ENCODE measurements at places on chromosomes 4 and X.

GRCh38 chr4:113442826-113443225, 318.7 kb downstream of the CAMK2D start:
- DNase-seq = no peak

GRCh38 chrX:150255441-150256296, 107.4 kb upstream of the MAMLD1 start:
- no peak for DNase-seq

GRCh38 chr4:150974252-150974640, 40.8 kb downstream of the LRBA start:
- DNase-seq = no peak

- no peak for DNase-seq
These were observed 19.7 kb upstream of the AMELX start for GRCh38 chrX:11273544-11273943.

DNA sequence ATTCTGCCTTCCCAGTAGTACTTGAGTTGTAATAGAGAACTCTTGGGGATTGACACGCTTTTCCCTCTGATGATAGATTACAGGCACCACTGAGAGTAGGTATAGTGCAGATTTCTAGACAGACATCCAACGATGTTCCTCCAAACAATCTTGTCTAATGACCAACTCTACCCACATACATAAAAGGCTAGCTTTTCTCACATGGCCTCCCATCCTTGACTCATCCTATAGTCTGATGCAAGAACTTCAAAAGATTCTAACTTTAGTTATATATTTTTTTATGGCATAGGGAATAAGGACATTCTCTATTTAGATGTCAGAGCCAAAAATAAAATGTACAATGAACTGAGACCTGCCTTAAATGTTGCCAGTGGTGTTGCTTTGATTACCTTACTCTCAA, 60.9 kb downstream of the GLRA2 start:
- no peak for DNase-seq

DNA sequence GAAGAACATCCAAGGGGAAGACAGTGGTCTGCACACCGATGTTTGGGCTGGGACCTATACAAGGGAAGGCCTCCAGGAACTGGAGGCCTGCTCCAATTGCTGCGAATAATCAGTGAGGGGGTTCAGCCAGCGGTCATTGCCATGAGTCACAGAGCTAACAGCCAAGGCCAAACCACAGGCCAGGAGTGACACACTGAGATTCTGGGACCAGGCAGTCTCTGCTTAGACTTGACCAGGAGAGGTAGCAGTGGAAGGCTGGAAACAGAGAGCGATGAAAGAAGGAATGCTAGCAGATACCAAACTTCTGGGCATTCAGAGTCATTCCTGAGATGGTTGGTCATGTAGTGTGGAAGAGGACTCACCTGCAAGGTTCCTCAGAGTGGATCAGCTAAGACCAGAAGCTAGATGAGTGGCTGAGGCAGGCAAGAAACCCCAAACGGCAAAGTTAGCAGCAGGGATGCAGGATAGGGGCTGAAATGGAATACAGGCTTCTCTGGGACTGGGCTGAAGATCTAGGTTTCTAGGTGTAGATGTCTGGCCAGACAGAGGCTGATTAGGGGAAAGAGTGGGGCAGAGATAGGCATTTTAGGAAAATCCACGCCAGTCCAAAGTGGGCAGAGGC, 54.7 kb downstream of the CNGA2 start:
- no peak for DNase-seq

- no peak for DNase-seq
These were observed 17.0 kb downstream of the XIAP start for GRCh38 chrX:123876844-123877243.

GRCh38 chr4:153724606-153725005, 35.2 kb downstream of the RNF175 start:
- DNase-seq = no peak

GRCh38 chr4:144115519-144115918, 25.0 kb downstream of the GYPA start:
- DNase-seq = no peak

DNA sequence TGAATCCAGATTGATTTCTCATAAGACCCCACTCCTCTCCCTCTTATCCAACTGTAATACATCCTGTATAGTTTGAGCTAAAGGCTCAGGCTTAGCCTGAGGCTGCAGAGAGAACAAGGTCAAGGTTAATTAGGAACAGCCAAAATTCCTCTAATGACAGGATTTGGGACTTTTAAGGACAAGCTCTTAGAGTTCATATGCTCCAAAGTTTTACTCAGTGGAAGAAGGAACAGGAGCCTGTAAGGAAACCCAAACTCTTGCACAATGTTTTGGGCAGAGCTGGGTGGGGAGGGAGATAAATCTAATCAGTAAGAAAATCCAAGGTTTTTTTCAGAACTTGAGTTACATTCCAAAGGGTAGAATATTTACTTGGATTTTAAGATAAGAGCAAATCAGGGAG, 238.8 kb downstream of the QDPR start:
- DNase-seq = no peak

- peak; percentile 1 for DNase-seq
These were observed 12.4 kb downstream of the ZFP92 start for GRCh38 chrX:153423652-153424051.

- DNase-seq = no peak
These were observed 8.7 kb downstream of the GAGE10 start for GRCh38 chrX:49312176-49312575.

DNA sequence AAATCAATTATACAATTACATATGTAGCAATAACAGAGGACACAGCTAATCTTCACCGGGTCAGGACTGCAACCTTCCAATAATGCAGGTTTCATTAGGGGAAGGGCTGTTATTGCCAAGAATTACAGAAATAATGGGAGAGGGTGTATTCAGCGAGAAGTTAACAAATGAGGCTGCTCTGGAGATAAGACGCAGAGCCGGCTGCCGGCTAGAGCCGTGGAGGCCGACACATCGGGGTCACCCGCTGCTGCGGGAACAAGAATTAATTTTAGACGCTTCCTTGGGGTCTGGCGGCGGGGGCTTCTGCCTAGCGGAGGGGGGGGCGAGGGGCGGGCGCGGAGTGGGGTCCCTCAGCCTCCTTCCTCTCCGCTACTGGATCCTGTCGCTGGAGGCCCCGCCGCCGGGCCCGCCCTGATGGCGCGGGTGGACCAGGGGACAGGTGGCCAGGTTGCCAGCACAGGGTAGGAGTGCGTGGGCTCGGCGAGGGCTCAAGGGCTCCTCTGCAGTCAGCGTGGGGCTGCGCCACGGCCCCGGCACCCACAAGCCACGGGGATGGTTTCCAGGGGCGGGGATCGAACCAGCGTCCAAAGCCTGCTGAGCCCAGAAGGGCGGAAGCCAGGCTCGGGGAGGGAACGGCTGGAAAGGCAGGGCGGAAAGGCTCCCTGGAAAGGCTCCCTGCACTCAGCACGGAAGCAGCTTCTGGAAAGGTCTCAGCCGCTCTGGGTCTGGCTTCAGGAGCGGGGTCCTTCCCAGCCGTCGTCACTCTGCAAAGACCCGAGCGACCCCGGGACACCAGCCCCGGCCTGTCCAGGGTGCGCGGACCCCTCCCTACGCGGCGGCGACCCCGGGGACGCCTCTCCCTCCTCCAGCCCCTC, 113.8 kb upstream of the NKX1-1 start:
- DNase-seq = no peak

DNA sequence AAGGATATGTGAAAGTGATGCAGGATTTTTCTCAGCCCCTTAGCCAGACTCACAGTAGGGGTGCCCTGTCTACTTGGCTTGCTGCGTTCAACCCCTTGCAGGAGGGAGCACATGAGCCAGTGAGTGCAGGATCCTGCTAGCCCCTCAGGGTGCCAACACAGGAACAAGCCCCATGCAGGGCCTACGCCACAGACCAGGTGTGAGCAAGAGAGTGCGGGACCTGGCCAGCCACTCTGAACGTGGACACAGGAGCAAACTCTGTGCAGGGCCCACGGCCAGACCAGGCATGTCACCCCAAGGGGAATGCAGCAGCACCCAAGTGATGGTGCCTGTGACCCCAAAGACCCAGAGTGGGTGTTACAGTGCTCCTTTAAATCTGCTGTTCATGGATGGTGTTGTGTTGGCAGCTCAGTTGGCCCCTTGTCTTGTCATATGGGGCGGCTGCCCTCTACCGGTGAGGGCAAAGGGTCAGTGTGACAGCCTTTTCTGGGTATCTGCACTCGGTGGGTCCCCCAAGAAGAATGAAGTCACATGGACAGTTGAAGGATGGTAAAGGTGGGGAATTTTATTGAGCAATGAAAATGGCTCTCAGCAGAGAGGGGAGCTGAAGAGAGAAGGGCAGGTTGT, 188.4 kb upstream of the MAOA start:
- DNase-seq = no peak

DNA sequence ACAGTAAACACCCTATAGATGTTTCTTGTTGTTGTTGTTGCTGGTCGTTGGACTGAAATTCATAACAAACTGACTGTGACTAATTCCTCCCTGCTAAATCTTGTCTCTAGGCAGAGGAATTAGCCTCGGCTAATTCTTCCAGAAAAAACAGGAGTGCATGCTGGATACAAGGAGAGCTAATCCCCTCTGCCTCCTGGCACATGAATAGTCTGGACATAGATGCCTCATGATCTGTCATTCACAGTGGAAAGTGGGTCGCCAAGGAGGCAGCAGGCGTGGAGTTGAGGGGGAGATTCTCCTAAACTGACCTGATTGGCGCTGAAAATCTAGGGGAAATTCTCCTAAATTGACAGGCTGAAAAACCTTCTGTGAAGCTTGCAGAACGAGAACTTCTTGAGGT, 220.1 kb downstream of the DCTD start:
- DNase-seq = no peak

DNA sequence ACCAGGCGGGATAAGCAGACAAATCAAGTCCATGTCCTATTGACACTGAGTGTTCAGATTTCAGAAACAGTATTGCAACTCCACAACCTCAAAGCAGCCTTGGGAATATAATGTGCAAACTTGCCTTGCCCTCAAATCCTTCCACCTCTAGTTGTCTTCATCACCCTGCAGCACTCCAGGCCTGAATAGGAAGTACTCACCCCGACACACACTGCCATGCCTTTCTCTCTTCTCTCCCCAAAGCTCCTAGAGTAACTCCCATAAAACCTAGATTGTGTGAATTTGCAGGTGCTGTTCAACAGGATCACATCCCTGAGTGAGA, 19.6 kb downstream of the ACSL1 start:
- no peak for DNase-seq

DNA sequence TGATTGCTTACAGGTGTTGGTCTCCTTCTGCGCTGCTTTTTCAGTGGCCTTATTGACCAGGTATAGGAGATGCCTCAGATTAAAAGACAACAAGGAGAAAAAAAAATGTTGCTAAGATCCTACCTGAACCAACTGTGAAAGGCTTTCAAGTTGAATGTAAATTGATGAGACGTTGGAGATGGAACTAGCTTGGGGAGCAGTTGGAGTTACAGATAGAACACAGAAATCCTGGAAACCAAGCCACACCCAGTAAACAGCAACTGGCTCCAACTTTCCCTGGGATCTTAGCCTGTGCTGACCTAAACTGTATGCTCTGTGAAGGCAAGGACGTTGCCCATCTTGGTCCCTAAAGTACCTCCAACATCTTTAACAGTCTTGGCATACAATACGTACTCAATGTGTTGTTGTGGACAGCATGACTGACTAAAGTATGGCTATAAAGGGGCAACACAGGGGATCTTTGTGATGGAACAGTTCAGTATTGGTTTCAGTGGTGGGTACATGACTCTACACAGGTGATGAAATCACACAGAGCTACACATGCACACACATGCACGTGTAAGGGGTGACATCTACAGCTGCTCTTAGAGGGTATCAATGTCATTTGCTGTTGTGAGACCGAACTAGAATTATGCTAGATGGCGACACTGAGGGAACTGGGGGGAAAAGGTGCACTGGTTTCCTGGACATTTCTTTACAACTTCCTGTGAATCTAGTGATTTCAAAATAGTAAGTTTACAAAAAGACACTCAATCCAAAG, 22.3 kb downstream of the GAB3 start:
- no peak for DNase-seq

DNA sequence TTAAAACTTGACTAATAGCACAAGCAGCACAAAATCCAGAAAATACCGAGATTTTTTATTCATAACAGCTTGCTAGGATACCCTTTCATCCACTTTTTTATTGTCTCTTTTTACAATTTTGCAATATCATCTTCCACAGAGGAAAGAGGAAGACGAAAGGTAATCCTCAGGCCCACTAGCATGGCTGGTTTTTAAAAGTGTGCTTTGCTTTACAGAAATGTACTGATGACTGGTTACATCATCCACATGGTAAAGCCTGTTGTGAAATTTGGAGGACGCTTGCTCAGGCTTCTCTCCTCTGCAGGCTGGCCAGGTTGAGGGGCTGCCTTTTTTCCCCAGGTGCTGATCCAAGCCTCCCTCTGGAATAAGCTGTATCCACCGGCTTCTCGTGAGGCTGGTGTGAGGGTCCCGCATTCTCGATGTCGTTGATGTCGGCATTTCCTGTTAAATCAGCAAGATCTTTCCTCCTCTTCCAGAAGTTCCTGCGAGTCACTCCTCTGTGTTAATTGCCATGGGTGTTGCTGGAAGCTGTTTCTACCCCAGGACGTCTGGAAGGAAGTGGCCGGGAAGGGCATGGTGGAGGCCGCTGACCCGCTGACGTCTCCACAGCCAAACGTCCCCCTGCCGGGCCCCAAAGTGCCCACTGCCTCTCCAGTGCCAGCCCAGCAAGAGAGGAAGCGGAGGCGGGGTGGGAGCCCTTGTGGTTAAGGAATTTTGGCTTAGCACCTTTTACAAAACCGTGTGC, 5.8 kb upstream of the DGKQ start:
- no peak for DNase-seq

DNA sequence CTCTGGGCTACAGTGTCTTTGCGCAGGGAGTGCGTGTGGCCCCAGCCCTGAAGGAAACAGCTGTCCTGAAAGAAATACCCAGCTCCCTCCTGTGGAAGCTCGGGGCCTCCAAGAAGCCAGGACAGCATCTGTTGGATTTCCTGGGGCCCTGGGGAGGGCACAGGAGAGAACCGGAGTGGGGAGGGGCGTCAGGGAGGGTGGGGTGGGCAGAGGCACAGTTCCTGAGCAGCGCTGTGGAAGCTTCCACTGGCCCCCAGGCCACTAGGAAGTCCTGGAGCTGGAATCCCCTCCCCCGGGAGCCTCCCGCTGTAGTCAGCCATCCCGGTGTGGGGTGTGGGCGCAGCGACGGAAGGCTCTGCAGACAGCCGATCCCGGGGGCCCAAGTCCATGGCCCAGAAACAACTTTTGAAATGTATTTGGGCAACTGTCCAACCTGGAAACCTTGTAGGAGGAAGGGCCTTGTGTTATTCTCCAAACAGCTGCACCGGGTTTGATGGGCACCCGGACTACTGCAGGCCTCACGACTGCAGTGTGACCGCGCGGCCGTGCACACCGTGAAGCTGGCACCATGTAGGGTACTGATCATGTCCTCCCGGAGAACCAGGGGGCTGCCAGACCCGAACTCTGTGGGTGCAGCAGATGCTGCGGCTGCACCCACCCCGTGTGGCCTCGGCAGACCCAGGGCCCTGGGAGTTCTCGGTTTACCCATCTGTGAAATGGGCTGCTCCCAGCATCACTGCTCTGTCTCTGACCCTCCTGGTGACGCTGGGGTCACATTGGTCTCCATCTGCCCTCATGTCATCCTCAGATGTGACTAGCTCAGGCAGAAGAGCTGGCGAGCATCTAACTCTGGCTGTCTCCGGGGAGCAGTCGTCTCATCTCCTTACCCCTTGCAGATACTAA, 68.5 kb upstream of the HMX1 start:
- DNase-seq = no peak

GRCh38 chr4:183140911-183141320, 41.9 kb downstream of the WWC2 start:
- DNase-seq = no peak

- peak; percentile 48 for DNase-seq
These were observed 430.1 kb downstream of the GABRG1 start for GRCh38 chr4:45693746-45694145.

Measured in NCI-H1105 treated with DMSO at 0.1 percent for 48 hours (cell line).